ENCODE measurements at places on chromosomes 7 and 10.
A peak's percentile ranks its signal among the peaks of the same experiment; 100 is the strongest.

DNA sequence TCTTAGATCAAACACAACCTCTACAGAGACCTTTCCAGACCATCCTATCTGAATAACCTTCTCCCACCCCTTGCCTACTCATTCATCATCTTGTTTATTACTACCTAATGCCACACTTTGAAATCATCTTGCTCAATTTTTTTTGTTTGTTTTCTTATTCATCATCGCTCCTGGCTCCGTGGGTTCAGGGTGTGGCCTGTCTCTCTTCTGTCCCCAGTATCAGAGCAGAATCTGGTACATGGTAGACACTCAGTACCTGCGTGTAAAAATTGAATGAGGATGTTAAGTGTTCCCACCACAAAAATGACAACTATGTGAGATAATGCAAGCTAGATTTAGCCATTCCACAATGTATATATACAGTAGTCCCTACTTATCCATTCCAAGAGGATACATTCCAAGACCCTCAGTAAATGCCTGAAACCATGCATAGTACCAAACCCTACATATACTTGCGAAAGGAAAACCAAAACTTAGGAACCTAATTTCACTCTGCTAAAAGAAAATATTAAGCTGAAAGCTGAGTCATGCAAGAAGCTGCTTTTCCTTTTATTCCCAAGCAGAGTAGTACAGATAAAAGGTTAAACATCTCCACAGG, 72.1 kb upstream of the SEC61G start:
- no peak for DNase-seq

GRCh38 chr7:37149051-37149772, 299.5 kb downstream of the ELMO1 start:
- DNase-seq: no peak

DNA sequence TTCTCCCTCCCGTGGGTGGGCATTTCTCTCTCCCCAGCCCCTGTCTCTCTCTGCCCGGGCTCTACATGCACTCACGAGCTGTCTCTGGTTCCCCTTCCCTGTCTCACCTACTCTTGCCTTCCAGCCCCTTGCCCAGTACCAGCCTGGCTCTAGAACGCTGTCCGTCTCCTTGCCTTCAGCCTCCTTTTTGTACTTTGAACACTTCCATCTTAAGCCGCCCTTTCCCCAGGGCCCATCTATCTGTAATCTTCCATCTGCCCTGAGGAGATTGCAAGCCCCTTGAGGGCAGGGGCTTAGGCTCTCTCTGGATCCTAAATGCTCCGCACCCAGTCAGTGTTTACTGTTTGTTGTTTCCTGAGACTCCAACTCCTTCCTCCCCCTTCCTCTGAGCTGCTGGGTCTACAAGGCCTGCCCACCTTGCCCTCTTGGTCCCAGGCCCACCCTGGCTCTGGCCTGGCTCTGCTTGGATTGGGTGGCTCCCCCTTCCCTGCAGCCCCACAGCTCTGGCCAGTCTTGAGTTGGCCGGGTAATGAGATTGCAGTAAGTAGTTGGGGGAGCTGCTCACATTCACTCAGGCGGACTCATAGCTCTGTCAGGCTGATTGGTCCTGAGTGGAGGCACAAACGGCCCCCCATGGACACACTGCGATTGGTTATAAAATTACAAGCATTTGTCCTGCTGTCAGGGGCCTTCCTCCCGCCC, 28.3 kb downstream of the POLL start:
- DNase-seq: no peak

DNA sequence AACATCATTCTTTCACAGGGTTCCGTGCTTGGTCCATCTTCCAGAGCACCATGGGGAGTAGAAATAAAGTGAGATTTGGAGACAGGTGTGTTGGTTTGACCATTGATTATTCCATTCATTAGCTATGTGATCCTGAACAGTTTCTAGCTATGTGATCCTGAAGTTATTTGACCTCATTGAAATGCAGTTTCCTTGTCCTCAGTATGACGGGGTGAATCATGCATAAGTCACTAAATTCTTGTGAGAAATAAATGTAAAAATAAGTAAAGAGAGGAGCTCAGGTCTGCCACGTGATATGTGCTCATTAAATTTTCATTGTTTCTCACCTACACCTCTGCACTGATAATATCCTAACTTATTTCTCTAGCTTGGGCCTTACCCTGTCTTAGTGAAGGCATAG, 34.1 kb upstream of the LHFPL3 start:
- DNase-seq: no peak

- no peak for DNase-seq
Measured at GRCh38 chr10:109282510-109282909, 640.8 kb downstream of the XPNPEP1 start.

DNA sequence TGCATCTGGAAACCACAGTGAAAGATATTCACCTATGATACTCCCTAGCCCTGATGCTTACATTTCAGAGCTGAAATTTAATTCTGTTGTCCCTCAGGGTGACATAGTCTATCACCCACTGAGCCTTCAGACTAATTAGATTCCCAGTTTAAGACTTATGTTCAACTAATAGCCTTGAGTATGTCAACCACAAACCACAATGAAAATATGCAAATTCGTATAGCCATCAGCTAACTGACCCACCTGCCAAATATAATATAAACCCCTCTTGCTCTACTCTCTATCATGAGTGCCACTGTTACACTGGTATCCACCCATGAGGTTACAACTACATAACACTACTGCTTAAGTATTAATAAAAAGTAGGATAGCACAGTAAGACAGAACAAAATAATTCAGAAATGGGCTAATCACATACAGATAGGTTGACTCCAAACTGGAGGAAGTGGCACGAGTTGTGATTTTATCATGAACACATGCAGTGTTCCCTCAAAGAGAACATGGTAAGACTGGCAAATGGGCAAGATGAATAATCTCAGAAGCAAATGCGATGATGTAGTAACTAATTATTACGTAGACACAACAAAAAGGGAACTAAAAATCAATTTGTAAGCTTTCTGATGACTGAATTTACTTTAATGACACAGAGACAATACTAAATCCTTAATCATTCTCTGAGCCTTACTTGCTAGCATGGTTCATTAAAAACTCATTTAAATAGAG, 290.6 kb downstream of the PARD3 start:
- no peak for DNase-seq

- DNase-seq: no peak
Measured at GRCh38 chr10:6473901-6474370, 106.1 kb downstream of the PRKCQ start.

DNA sequence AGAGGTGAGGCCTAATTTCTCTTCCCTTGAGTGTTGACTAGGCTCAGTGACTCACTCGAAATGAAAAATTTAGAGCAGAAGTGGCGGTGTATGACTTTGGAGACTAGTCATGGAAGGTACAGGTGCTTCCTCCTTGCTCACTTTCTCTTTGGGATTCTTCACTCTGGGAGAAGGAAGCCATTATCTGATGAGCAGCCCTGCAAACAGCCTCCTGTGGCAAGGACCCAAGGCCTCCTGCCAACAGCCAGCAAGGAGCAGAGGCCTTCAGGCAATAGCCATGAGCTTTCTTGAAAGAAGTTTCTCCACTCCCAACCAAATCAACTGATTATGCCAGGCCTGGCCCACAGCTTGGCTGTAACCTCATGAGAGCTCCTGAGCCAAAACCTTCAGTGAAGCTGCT, 369.6 kb upstream of the VWC2 start:
- no peak for DNase-seq

DNA sequence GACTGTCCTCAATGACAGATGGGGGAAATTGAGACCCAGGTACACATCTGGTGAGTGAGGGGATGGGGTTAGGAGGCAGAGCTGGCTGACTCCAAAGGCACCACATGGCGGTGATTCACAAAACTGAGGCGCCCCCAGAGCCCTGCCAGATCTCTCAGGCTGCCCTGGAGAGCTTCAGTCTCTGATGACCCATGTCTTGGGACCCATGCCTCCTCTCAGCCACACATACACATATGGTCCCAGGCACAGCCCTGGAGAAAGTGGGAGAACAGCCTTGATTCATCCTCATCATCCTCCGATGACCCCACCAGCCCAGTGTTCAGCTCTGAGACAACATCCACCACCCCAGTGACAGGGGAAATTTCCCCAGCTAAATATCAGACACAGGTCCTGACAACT, 426.0 kb downstream of the RPS24 start:
- DNase-seq: no peak

GRCh38 chr7:129948877-129949291, 3.9 kb downstream of the UBE2H start:
- peak; percentile 69 for DNase-seq
